ENCODE measurements at places on chromosomes 16 and 17. TPM values are rescaled to one million over a fixed set of nuclear protein-coding genes. Genes with fewer than 3 reads are reported as not detected.

KRTAP2-1 gene
- total RNA-seq = not detected

CDC6 gene
- total RNA-seq = 130 TPM

TTC19 gene
- total RNA-seq = 38.0 TPM

DBNDD1 gene
- total RNA-seq = 0.18 TPM

CCL1 gene
- 264 TPM for total RNA-seq

CHTF8 gene
- total RNA-seq = 143 TPM

CCDC78 gene
- total RNA-seq = 5.8 TPM

SLFN14 gene
- 0.10 TPM for total RNA-seq

FNDC8 gene
- total RNA-seq = not detected

C16orf74 gene
- 0.17 TPM for total RNA-seq

ASGR1 gene
- total RNA-seq = 1.1 TPM

DNA sequence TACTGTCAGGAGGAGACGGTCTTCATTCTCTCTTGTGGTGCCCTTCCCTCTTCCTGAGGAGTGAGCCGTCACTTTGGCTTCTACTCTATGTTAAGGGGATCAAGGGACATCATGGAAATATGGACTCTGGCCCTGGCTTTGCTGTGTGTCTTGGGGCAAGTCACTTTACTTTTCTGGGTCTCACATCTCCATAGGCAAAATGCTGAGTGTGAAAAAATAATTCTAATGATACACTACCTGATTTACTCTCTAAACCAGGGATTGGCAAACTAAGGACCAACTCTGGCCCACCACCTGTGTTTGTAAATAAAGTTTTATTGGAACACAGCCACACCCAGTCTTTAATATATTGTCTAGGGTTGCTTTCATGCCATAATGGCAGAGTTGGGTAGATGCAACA is 548.7 kb upstream of the CDH5 start:
- DNase-seq = no peak

- no peak for DNase-seq
Measured at GRCh38 chr17:43309505-43310332, 75.9 kb upstream of the RNU2-1 start.

DNA sequence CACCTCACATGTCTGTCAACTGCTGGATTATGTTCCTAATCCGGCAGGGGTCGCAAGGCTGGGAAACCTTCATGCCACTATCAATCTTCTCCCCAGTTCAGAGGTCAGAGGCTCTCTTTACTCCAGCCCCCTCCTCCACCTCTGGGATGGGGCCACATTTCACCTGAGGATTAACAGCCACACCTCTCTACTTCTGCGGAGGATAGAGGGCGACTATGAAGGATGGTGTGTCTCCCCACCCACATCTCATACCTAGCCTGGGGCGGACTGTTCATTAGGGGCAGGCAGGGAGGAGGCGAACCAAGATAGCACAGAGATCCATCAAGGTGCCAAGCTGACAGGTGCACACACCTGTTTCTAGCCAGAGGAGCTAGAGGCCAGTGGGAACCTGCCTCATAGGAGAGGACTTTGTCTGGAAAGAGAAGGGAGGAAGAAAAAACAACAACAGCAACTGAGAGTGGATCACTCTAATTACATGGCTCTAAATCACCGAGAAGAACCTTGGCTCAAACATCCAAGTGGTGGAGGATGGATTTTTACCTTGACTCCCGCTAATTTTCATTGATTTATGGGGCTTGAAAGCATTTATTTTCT is 41.9 kb upstream of the SKAP1 start:
- no peak for DNase-seq

- DNase-seq = no peak
Measured at GRCh38 chr16:56781528-56781961, 51.6 kb downstream of the NUP93 start.

GRCh38 chr17:63529711-63530556 is 6.8 kb downstream of the KCNH6 start:
- DNase-seq = no peak

DNA sequence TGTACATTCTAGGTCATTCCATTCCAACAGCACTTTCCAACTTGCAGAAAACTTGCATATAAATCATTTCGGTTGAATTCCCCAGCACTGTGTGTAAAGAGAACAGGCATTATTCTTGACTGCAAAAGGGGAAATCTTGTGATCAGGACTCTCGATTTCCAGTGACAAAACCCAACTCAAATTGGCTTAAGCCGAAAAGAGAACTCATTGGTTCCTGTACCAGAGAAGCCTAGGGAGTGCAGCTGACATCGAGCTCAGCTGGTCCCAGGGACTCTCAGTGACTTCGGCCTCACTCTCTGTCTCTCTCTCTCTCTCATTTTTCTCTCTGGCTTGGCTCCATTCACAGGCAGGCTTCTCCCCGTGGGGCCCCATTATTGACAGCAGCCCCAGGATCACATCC is 30.7 kb downstream of the CD300LF start:
- DNase-seq = no peak

GRCh38 chr17:42760652-42761581 is at the start of gene RAMP2:
Gene RAMP2 (plus strand): TSS chr17:42761227. CDS start chr17:42761262, 35 bp downstream.
- no peak for DNase-seq

DNA sequence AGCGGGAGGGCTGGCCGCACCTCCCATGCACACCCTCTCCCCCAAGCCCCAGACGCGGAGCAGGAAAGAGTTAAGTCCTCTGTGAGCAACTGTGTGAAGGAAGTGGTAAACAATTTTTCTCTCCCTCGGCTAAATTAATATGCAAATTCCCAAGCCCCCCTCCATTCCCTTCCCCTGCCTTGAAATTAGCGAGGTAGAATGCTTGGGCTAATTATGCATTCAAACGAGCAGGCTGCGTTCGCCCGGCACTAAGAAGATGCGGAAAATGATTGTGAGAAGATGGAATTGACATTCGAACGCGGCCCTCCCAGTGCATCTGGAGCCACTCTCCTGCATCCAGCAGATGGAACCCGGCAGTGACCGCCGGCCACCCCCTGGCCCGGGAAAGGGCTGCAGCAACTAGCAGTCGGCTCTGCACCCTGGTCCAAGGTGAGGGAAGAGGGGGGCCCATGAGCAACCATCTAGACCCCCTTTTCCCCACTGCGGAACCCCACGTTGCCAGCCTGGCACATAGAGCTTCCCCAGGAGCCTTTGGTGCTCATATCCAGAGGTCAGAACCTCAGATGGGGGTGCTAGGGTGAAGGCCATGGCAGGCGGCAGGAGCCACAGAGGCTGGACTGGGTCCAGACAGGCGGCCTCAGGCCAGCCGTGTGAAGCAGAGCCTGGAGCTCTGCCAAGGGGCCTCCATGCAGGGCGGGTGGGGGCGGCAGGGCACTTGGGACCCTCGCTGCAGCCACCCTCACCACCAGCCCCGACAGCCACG is 49.1 kb upstream of the ACSF3 start:
- no peak for DNase-seq

- DNase-seq = no peak
Measured at GRCh38 chr16:83674931-83675535, 132.7 kb upstream of the HSBP1 start.

DNA sequence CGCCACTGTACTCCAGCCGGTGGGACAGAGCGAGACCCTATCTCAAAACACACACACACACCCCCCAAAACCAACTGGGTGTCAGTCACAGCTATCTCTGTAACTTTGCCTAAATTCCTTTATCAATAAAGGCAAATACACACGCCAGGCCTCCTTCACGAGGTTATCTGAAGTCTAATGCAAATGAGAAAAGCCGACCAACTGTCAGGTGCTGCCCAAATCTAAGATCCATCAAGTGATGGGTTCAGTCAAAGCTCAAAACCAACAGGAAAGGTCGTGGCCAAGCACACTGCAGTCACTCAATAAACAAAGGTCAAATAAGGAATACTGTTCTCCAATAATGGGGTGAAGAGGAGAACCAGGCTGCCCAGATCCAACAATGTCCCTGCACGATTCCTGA is 1.1 kb downstream of the ANKFY1 start:
- no peak for DNase-seq

DNA sequence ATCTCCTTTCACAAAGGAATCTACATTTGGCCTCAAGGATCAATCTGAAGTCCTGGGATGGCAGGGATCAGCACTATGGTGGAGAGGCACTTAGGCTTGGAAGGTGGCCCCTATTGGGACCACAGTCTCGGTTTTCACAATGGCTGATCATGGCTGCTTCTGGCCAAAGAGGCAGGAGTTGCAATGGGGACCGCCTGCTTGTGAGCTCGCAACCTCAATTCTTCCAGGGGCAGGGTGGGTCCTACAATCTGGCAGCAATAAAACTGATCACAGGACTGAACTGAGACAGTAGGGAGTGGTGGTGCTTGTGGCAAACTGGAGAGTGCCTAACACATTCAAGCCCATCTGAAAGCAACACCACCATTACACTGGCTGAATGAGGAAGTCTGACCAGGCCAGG is 83.1 kb downstream of the NETO2 start:
- no peak for DNase-seq

DNA sequence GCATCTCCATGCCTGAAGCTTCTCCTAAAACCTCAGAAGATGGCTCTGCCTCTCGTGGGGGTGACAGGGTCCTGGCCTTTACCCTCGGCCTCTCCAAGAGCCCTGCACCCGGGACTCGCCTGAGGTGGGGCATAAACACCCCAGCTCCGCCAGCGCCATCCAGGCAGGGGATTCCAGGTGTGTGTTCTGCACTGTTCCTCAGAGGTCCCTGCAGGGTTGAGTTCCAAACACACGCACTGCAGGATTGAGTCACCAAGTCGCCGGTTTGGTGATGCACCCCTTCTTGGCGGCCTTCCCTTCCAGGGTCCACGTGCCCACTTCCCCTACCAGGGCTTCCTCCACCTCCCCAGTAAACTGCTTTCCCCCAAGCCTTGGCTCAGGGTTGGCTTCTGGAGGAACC is 40.0 kb upstream of the RBFOX3 start:
- DNase-seq = no peak

DNA sequence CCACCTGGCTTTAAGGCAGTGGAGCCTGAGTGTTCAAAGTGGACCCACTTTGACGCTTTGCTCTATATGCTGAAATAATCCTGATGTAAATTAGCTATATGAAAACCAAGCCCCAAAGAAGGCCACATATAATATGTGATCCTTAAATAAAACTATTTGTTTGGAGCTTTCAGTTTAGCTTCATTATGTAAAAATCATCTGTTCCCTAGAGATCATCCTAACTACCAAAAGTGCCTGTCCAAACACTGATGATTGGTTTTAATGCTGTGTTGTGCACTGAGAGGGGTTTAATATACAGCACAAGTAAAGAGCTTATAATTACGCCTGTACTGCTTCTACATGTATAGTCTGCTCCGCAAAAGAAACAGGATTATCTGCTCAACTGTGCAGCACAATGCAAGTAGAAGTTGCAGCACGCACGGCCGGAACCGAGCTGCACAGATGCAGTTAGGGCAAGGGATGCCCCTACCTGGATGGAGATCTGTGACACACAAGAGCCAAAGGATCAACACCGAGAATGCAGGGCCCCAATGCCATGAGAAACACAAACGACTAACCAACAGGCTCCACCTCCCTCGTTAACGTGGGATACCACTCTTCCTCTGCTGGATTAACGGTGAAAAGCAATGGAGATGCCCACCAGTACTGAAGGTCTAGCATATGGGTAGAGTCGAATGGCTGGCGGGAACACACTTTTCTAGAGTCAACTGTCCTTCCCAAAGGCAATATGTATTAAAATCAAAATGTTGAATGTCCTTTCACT is 20.5 kb downstream of the USP7 start:
- no peak for DNase-seq

- DNase-seq = peak; percentile 64
Measured at GRCh38 chr17:75250009-75250471, 11.4 kb downstream of the GGA3 start.

DNA sequence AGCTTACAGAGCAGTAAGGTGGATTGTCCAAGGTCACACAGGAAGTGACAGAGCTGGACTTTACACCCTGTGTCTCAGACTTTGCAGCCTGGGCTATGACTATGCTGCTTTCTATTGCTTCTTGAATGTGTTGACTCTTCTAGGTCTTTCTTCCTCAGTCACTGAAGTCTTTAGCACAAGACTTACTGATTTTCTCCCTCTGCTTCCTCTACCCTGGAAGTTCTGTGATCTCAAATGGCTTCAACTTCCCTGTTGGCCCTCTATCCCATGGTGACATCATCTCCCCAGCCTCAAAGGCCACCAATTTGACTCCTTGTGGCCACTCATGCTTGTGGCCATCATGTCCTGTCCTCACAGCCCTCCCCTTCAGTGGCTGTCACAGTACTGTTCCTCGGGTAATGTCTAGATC is 181.3 kb downstream of the HS3ST3A1 start:
- no peak for DNase-seq

DNA sequence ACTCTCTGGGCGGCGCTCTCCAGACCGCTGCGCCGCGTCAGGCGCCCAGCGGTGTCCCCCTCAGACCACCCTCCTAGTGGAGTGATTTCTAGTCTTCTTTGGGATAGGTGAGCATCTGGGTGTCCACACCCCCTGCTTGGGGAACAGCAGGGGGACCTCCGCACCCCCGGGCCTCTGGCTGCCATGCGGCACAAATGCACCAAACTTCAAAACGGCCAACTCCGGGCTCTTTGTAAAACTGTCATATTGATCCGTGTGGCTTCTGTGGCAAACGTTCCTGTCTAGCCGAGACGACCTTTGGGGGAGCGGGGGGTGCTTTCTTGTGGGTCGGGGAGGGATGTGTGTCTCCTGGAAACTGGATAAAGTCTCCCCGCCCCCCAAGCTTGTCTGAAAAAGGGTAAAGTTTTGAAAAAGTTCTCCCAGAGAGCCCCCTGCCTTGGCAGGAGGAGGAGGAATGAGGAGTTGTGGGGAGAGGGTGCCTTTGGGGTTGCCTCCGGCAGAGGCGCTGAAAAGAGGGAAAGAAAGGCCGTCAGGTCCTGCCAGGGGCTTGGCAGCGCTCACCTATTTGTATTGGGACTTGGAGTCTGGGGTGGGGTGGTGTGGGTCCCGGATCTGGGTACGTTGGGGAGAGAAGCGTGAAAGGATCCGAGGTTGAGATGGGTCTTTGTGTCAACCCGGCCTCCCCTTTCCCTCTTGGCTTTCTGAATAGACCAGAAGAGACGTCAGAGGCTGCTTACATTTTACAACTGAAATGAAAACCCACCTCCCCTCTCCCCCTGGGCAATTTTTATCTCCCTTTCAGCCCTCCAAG is 2.2 kb upstream of the CHD3 start:
- DNase-seq = peak; percentile 43

- DNase-seq = no peak
Measured at GRCh38 chr16:84244728-84245127, 4.9 kb upstream of the KCNG4 start.

DNA sequence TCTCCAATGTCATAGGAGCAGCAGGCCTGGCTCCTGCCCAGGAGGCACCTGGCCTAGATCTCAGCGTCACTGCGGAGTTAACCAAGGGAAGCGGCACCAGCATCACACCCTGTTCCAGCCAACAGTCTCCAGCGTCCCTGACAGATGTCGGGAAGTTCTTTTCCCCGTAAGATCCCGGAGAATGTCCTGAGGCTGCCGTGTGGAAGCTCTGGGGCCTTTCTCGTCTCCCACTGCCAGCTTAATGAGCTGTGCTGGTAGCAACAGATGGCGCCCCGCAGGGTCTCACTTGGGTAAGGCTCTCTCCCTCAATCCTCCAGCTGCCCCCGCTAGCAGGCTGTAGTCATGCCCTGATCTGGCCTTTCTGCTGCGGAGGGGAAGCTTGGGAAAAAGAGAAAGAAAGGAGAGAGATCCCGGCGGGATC is 57.5 kb downstream of the MARCHF10 start:
- no peak for DNase-seq

- DNase-seq = peak; percentile 29
Measured at GRCh38 chr17:45270828-45271418, 9.0 kb upstream of the SPATA32 start.

All from activated T-helper 1 cell treated with anti-CD3 and anti-CD28 coated beads, Interleukin-12 subunit alpha, Interleukin-12 subunit beta, Interleukin-2, Interleukin-4 antibody, amounts not matched to agents 30 ng/mL and 10 ng/mL and 1 ng/mL, durations not matched to agents 14 hours and 24 hours and 36 hours (primary cell).